ENCODE measurements at places on chromosomes 13 and 19.

DNA sequence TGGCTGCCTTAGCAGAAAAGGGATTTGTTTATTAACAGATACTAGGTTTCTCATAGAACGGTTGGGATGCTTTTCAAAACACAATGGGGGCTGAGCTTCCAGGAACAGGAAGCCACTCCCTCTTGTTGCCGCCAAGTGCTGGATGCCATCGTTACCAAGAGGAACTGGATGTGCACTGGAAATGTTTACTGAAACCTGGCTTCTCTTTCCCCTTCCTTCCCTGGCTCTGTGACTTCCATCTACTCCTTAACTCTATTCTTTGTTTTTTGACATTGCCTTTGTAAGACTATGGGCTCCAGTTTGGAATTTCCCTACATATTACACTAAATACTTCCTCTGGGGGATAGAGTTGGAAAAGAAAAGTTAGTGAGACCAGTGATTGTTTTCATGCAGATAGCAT is 11.7 kb upstream of the KL start:
- DNase-seq = no peak

DNA sequence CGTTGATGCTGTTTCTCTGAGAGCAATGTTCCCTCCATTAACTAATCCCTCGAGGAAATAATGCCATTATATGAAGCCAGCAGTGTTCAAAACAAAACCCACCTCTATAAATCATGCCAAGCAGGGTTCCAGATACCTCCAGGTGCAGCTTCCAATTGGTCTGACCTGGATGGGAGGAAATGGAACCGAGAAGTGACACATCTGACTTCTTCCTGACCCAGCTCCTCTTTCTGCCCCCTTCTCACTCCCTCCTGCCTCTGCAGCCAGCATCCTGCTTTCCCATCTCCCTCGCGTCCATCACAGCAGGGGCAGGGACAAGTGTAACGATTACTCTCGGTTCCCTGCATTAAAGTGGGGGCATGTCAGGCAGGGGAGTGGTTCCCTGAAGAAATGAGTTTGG is 37.5 kb downstream of the HSPH1 start:
- no peak for DNase-seq

- no peak for DNase-seq
Observed at GRCh38 chr19:33798681-33799111, 2.0 kb downstream of the KCTD15 start.

- DNase-seq = no peak
Observed at GRCh38 chr13:102881819-102882686, 36.2 kb downstream of the ERCC5 start.

GRCh38 chr13:109642358-109642757 is 144.0 kb downstream of the IRS2 start:
- DNase-seq = no peak

DNA sequence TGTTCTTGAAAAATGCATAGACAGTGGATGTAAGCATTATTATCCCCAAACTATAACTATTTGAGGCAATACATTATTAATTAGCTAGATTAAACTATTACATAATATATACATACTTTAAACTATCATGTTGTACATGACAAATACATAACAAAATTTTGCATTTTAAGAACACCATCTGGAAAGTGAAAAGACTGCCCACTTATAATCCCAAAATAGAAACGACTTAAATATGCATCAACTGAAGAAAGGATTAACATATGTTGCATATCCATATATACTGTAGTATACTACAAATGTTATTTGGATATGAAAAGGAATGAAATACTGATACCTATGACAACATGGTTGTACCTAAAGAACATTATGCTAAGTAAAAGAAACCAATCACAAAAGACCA is 700.8 kb upstream of the SPRY2 start:
- DNase-seq = no peak

DNA sequence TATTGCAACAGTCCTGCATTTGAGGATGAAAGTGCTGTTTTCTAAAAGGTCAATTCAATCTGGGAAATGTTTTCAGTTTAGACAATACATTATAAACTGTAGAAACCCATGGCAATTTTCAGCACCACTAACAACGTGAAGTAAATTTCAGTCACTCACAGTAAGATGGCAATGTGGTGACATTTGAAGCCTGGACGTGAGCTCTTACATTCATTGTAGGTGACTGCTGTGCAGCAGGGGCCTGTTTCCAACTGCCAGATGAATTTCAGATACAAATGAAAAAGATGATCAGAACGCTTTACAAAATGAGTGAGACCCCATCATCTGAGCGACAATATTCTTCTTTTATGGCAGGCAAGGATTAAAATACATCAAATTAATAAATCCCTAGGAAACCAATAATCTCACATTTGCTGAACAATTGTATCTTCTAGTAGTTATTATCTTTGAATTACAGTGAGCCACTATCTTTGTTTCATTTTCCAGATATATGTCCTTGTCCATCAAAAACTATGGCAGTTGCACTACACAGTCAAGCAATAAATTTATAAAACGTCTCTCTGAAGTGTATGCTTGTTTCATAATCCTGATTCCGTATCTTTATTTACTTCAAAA is 1816.8 kb downstream of the OLFM4 start:
- no peak for DNase-seq

DNA sequence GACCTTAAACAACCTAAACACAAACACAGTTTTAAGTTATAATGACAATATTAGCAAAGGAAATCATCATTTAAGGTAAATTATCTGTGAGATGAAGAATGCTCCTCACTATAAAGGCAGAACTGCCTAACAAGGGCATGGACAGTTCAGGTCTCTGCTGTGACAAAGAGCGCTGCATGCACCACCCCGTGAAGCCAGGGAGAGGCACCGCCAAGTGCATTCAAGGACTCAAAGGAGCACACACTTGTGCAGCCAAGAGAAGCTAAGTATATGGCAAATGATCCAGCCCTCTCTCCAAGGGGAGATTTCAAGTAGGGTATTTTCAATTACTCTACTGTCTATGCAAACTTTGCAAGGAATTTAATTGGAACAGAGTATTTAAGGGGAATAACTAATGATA is 126.0 kb downstream of the RAP2A start:
- no peak for DNase-seq

DNA sequence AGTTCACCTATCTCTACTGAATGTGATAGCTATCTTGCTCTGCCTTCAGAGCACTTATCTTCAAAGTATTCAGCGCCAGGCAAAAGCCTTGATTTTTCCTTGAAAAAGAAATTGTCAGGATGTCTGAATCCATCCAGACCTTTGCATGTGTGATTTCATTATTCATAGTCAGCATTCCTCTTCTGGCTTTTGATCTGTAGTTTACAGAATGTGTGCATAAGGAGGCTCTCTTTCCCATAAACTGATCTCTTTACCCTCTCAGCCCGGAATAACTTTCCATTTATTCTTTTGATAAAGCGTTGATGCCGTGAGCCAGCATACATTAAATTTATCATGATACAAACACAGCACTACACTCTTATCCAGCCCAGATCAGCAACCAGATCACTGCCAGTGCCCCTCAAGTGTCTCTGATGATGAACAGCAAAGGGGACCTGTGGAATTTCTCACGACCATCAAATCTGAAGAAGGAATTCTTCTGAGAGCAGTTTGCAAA is 130.8 kb downstream of the DNAJC15 start:
- no peak for DNase-seq

Data from GM12864 (cell line).